IMR-90 (cell line): ENCODE measurements at places on chromosomes 2 and 18. TPM values are rescaled to one million over a fixed set of nuclear protein-coding genes. Genes with fewer than 3 reads are reported as not detected.

The KCNE4 gene
- 6.6 and 8.3 TPM in 2 replicates for total RNA-seq

The GBX2 gene
- total RNA-seq: not detected in 2 replicates

The UPP2 gene
- not detected in 2 replicates for total RNA-seq

The ANKAR gene
- 2.2 and 4.4 TPM in 2 replicates for total RNA-seq

The COL4A4 gene
- total RNA-seq: 0.28 TPM in 1 of 2 replicates, not detected in the other

The DNMT3A gene
- 6.1 and 9.7 TPM in 2 replicates for total RNA-seq

The PSMA8 gene
- total RNA-seq: not detected in 2 replicates

The ITGA6 gene
- 43.9 and 88.3 TPM in 2 replicates for total RNA-seq

The FSHR gene
- total RNA-seq: not detected in 2 replicates

The POTEI gene
- total RNA-seq: not detected in 2 replicates

The SNRNP200 gene
- total RNA-seq: 44.1 and 44.2 TPM in 2 replicates

The GLI2 gene
- 3.8 and 4.7 TPM in 2 replicates for total RNA-seq

The CGREF1 gene
- 0.28 and 0.54 TPM in 2 replicates for total RNA-seq

The CNOT9 gene
- 70.5 and 71.0 TPM in 2 replicates for total RNA-seq

The CD8A gene
- not detected in 2 replicates for total RNA-seq

The FBXO15 gene
- 0.90 and 1.1 TPM in 2 replicates for total RNA-seq

The NMUR1 gene
- not detected in 2 replicates for total RNA-seq

The SERPINB4 gene
- total RNA-seq: not detected in 2 replicates

The SMARCAL1 gene
- total RNA-seq: 10.8 and 13.6 TPM in 2 replicates

The DPYSL5 gene
- not detected in 2 replicates for total RNA-seq

The SPATA3 gene
- not detected in 2 replicates for total RNA-seq

The IL36G gene
- total RNA-seq: not detected in 2 replicates

The MARCO gene
- not detected in 2 replicates for total RNA-seq

The MLPH gene
- 13.8 and 13.9 TPM in 2 replicates for total RNA-seq

The FEV gene
- not detected in 2 replicates for total RNA-seq

The ANO7 gene
- 0.36 and 0.56 TPM in 2 replicates for total RNA-seq

The DNAJC10 gene
- total RNA-seq: 53.2 and 120 TPM in 2 replicates

The MREG gene
- total RNA-seq: 1.7 and 1.8 TPM in 2 replicates

The SERPINB13 gene
- not detected in 2 replicates for total RNA-seq

The COPS9 gene
- 66.4 and 85.9 TPM in 2 replicates for total RNA-seq

The ARHGEF33 gene
- total RNA-seq: 0.18 and 0.28 TPM in 2 replicates

The CD226 gene
- total RNA-seq: under 0.01 and 1.1 TPM in 2 replicates

The PLEK gene
- total RNA-seq: under 0.01 TPM in 1 of 2 replicates, not detected in the other

The HTR2B gene
- total RNA-seq: 0.56 and 0.72 TPM in 2 replicates

The GCG gene
- total RNA-seq: not detected in 2 replicates

The CREG2 gene
- total RNA-seq: not detected in 2 replicates

The PAPOLG gene
- total RNA-seq: 12.4 and 17.5 TPM in 2 replicates

The CRYGD gene
- not detected in 2 replicates for total RNA-seq

The ANKRD23 gene
- total RNA-seq: 0.54 and 0.83 TPM in 2 replicates

The ATL2 gene
- 62.6 and 83.6 TPM in 2 replicates for total RNA-seq

The SERPINB3 gene
- not detected in 2 replicates for total RNA-seq

The KLHL29 gene
- total RNA-seq: 2.0 and 2.5 TPM in 2 replicates

The IL1RN gene
- not detected in 2 replicates for total RNA-seq

The AOX1 gene
- total RNA-seq: 57.2 and 59.9 TPM in 2 replicates

The MOGAT1 gene
- not detected in 2 replicates for total RNA-seq

The DARS1 gene
- total RNA-seq: 66.5 and 136 TPM in 2 replicates

The AQP12B gene
- total RNA-seq: not detected in 2 replicates

The FHOD3 gene
- 16.0 and 16.7 TPM in 2 replicates for total RNA-seq

The FOXD4L1 gene
- total RNA-seq: not detected in 2 replicates
